Stimulated activated CD4-positive, alpha-beta T cell treated with anti-CD3 and anti-CD28 coated beads, Interleukin-4, amount 100 ng/mL, for 24 hours (primary cell): ENCODE measurements at places on chromosomes 13 and 19.
A peak's percentile ranks its signal among the peaks of the same experiment; 100 is the strongest.

DNA sequence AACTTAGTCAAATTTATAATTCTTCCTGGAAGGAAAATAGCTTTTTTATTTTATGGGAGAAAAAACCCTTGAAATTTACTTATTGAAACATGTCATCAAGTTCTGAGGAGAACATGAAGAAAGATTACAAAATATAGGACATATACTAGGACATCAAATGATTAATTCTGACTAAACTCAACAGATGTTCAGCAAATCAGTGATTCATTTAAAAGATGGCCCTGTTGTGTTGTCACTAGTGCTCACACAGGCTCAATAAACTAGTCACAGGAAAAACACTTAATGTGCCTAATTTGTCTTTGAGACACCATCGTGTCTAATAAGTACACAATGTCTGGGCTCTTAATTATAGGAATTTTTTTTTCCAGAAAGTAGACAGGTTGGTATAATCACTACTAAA is 223.8 kb upstream of the TMTC4 start:
- no peak for DNase-seq

DNA sequence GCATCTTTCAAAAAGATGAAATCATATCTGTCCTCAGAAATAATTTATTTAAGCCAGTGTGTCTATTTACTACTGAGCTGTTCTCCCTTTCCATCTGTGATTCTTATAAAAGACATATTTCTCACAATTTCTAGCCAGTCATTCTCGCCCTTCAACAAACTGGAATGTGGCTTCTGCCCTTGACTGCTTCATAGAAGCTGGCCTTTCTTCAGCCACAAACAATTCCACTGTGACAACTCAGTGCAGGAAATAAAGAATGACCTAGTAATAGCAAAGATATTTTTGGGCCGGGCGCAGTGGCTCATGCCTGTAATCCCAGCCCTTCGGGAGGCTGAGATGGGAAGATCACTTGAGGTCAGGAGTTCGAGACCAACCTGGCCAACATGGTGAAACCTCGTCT is 655.5 kb downstream of the PCDH9 start:
- no peak for DNase-seq

DNA sequence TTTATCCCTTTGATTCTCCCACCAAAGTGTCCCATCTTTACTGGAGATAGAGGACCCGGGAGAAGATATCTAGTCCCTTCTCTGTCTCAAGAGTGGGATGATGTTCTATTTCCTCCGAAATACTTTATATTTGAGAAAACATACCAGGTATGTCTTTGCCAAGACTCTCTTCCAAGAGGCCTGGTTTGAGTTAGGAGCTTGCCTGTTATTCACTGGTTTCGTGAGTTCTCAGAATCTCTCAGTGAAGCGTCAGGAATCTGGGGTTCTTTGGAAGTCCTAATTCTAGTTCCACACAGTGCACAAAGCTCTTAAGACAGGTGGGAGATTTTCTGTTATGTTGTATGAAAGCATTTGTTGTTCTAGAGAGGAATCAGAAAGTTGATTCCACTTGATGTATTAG is 182.0 kb downstream of the DNAJC15 start:
- no peak for DNase-seq

DNA sequence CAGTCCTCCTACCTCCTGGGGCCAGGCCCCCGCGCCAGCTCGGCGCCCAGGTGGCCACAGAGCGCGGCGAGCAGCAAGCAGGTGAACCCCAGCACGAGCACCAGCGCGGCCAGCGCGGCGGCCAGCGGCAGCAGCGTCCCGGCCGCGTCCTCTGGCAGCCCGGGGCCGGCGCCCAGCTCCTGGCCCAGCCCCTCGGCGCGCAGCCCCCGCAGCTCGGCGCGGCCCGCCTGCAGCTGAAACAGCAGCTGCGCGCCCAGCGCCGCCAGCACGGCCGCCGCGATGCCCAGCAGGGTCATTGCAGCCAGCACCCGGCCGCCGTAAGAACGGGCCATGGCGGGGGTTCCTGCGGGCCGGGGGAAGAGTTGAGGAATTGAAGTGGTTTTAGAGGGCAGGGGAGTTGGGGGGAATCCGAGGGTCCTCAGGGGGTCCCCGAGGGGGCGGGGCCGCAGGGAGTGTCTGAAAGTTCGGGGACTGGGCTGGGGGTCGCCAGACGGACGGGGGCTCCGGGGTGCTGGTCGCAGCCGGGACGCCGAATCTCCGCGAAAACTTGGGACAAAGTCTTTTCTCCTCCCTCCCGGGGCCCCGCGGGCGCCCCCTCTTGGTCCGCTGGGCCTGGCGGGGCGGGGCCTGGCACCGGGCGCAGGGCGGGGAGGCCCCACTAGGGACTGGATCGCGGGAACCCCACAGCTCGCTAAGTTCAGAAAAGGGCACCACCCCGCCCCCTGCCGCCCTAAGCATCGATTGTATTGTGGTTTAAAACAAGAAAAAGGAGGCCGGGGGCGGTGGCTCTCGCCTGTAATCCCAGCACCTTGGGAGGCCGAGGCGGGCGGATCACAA is at the start of gene TMEM221:
TMEM221 (minus strand) TSS at position 538 of the 837 bp plus-strand sequence; CDS start at position 332, 206 bp downstream.
- peak; percentile 48 for DNase-seq

DNA sequence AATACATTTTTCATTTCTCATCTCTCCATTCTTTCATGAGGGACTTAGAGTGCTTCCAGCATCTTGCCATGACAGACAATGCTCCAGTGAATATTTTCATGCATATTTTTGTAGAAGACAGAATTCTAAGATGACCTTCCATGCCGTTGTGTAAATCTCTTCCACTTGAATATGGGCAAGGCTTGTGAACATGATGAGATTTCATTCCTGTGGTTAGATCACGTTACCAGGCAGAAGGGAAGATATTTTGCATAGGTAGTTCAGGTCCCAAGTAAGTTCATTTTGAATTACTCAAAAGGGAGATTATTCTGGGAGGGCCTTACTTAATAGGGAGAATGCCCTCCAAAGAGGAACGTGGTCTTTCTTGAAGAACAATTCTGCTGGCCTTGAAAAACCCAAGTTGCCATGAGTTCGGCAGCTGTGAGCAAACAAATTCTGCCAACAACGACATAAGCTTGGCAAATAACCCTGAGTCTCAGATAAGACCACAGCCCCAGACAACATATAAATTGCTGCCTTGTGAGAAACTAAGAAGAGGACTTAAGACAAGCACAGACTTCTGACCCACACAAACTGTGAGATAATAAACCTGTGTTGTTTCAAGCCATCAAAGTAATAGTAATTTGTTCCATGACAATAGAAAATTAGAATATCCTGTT is 400.5 kb upstream of the GPC6 start:
- DNase-seq = no peak

DNA sequence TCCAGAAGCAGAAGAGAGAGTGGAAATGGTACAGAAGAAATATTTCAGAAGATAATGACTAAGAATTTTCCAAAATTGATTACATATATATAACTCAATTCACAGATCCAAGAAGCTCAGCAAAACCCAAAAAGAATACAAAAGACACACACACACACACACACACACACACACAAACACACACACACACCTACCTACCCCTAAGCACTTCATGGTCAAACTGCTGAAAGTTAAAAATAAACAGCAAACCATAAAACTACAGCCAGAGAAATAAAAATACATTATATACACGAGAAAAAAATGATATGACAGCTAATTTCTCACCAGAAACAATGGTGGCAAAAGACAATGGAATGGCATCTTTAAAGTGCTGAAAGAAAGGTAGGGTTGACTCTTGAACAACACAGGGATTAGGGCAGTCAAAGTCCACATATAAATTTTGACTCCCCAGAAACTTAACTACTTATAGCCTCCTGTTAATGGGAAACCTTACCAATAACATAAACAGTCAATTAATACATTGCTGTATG is 49.2 kb downstream of the DIAPH3 start:
- no peak for DNase-seq

DNA sequence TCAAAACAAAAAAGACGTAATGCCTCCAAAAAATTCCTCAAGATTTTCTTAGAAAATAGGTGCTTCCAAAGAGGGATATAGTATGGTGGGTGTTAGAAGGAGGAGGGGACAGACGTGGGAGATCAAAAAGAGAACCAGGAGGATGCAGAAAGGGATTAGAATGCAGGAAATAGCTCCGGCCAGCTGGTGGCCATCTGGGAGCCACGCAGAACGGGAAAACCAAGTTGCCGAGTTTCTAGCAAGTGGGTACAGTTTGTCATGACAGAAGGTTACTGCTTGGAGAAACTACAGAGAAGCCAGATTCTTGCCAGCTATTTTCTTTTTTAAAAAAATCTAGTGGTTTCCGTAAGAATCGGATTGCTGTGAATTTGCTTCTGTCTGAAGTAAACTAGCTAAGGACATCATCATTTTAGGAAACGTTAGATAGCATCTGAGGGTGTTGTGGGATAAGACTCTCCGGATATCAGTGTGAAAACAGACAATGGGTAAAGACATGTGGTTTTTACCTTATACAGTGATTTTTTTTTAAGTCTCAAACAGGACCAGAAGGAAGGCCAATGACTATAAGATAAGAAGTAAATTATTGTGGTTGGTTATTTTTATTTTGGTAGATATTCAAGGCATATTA is 104.9 kb downstream of the HSPH1 start:
- no peak for DNase-seq

DNA sequence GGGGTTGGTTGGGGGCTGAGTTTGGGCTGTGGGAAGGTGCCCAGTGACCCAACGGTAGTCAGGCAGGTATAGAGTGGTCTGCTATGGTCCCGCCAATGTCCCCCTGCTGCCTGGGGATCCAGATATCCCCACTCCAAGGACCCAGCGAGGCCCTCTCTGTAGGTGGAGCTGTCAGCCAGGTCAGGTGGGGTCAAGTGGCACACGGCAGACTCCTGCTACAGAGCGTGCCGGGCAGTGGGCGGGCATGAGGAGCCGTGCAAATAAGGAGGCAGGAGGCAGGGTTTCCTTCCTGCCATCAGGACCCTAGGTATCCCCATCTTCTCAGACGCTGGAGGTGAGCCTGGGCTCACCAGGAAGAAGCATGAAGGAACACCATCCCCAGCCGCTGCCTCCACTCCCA is 14.9 kb downstream of the EVI5L start:
- DNase-seq = no peak

- DNase-seq = no peak
Measured at GRCh38 chr19:55697069-55697440, 22.0 kb downstream of the EPN1 start.

GRCh38 chr13:69296130-69296529 is 811.5 kb upstream of the ATXN8OS start:
- no peak for DNase-seq

- no peak for DNase-seq
Measured at GRCh38 chr19:6443986-6444385, 10.4 kb upstream of the SLC25A41 start.

DNA sequence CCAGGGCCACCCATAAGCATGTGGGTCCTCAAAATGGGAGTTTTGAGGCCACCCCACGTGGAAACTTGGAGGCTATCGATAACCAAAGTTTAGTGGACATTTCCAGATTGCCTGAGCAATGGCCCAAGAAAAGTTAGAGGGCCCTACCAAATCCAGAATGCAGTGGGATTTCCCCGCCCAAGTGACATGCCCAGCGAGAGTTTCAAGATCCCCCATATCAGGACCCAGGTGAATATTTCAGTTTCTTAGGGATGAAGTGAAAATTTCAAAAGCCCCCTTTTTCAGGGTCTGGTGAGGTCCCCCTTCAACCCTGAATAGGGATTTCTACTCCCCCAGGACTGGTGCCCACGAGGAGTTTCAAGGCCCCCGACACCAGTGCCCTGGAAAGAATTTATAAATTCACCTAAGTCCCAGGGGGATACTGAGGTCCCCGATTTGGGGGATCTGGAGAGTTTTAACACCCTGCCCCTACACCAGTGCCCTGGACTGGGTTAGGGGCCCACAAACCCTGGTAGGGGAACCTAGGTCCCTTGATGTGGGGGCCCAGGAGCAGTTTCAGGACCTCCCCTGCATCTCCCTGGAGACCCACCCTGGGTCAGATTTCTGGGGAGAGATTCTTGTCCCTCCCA is 695 bp downstream of the BST2 start:
- no peak for DNase-seq

DNA sequence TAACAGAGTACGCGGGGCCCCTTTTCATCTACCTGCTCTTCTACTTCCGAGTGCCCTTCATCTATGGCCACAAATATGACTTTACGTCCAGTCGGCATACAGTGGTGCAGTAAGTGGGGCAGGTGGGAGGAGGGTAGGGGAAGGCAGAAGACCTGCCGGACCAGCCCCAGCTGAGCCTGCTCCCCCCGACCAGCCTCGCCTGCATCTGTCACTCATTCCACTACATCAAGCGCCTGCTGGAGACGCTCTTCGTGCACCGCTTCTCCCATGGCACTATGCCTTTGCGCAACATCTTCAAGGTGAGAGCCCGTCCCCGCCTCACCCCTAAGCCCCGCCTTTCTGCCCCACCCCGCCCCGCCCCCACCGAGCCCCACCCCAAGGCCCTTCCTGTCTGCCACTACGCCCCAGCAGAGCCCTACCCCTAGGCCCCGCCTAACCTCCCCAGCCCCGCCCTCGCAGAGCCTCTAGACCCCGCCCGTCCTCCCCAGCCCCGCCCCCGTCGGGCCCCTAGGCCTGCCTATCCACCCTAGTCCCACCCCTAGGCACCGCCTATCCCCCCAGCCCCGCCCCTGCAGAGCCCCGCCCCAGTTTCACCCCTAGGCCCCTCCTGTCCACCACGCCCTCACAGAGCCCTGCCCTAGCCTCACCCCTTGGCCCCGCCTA is 7.7 kb downstream of the NDUFB7 start:
- peak; percentile 38 for DNase-seq

- DNase-seq = peak; percentile 69
Measured at GRCh38 chr19:3284759-3285646, 60.5 kb downstream of the CELF5 start.

GRCh38 chr13:32282096-32282711 is 33.0 kb downstream of the ZAR1L start:
- no peak for DNase-seq

GRCh38 chr13:60494296-60494695 is 97.3 kb downstream of the TDRD3 start:
- DNase-seq = no peak

GRCh38 chr19:47310819-47311218 is 1.2 kb downstream of the C5AR1 start:
- DNase-seq = no peak

- no peak for DNase-seq
Measured at GRCh38 chr19:16262618-16263017, 62.0 kb upstream of the KLF2 start.

DNA sequence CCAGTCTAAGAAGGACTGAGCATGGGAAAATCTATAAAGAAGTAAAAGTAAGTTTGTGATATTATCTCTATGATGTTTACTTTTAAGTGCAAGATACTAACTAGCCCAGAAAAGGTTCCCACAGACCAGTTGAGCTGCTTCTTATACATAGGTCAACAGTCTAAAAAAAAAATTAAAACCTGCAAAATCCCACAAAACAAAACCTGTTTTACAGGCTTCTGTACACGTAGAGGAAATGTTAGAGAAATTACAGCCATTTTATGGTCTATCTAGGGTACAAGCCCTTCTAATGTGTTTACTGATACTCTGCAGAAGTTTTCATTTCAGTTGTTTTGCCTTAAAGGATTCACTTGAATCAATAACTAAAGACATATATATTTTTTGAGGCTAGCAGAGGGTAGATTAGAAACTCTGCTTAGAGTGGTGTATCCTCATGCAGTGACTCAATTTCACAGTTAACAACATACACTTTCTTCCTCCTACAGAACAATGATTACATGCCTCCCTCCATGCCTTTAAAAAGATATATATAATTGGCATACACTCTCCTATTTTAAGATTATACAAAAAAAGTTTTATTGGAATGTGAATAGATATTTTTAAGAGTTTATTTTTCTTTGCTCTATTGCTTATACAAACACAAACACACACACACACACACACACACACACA is 43.9 kb downstream of the CAB39L start:
- DNase-seq = no peak

GRCh38 chr13:112814905-112815585 is 125.2 kb downstream of the ATP11A start:
- no peak for DNase-seq

- DNase-seq = no peak
Measured at GRCh38 chr13:94311893-94312292, 167.6 kb downstream of the DCT start.
